Transverse colon (tissue), 4 donors: ENCODE measurements at places on chromosomes 2 and 18. TPM values are rescaled to one million over a fixed set of nuclear protein-coding genes. Genes with fewer than 3 reads are reported as not detected.

Gene IFT172
- total RNA-seq = 47.6 TPM

Gene BMPR2
- 16.5 TPM for total RNA-seq

Gene MLPH
- total RNA-seq = 59.7 TPM

Gene SCYGR4
- not detected for total RNA-seq

Gene ZNF892
- total RNA-seq = 3.4 TPM

Gene ACAA2
- total RNA-seq = 43.0 TPM

DNA sequence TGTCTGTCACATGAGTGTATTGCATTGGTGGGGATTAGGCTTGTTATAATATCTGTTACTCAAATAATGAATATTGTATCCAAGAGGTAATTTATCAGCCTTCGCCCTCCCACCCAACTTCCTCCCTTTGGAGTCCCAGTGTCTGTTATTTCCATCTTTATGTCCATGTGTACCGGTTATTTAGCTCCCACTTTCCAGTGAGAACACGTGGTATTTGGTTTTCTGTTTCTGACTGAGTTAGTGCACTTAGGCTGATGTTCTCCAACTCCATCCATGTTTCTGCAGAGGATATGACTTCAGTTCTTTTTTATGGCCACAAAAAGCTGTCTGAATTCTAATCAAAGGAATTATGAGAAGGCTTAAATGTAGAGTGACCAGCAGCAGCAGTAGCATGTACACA is 104.0 kb upstream of the ARHGAP28 start:
- no peak for DNase-seq

GRCh38 chr2:118279005-118279404 is 190.7 kb downstream of the INSIG2 start:
- no peak for DNase-seq

DNA sequence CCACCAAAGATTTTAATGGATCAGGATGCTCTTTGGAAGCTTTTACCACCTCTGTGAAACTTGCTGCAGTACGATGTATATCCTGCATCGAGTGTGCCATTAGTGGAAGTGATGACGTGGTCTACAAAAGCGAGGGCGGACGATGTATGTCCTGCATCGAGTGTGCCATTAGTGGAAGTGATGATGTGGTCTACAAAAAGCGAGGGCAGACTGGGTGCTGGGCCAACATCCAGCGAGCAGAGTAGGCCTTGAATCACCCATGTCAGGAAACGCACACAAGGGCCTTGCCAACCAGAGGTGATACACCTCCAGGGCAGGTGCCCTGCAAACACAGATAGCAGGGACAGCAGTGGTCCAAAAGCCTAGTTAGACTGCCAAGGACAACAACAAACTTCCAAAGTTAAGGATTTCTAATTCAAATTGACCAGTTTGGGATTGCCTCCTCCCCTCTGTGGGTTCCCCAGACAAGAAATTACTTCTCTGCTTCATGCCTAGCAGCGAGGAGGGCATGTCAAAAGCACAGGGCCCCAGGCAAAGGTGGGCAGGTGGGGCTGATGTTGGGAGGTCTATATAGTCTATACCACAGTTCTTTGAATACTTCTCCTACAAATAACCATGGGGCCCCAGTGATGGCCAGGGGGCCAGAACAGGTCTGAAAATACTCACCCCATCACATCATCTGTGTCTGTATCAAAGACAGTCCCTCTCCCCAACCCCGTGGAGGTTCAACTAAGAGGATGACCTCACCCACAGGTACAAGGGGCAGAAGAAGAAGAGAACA is 70.2 kb downstream of the ADD2 start:
- DNase-seq = no peak

- no peak for DNase-seq
Observed at GRCh38 chr2:24262421-24262970, 87.6 kb downstream of the FAM228A start.

- DNase-seq = no peak
Observed at GRCh38 chr2:96730212-96730611, 9.7 kb downstream of the LMAN2L start.

DNA sequence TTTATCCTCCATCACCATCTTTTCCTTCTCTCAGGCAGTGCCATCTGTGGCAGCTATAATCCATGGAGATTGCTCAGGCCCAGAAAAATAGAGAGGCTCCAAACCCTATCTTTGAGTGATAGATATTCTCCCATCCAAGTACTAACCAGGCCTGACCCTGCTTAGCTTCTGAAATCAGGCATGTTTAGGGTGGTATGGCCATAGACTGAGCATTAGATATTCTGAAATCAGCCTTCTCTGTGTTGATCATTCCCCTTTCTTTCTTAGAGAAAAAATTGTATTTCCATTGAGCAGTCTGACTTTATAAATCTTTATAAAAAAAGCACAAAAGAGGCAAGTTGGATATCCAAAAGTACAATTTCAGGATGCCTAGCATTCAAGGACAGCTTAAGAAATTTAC is 131.5 kb upstream of the ACVR2A start:
- DNase-seq = no peak

- DNase-seq = no peak
Observed at GRCh38 chr2:71559080-71559827, 105.9 kb downstream of the DYSF start.

DNA sequence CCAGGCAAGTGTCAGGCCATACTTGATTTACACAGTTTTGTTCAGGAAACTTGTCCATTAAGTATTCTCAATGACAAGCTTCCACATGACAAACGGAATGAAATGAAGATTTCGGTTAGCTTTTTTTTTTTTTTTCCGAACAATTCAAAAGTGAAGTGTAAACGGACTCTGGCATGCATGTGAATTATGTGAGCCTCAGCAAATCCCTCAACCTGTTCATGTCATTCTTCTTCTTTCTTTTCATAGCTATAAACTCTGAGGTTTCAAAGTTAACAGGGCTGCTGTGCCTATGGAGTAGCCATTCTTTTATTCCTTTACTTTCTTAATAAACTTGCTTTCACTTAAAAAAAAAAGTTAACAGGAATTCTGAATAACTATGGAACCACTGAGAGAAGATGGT is 110.3 kb downstream of the NOL10 start:
- DNase-seq = no peak

- DNase-seq = no peak
Observed at GRCh38 chr2:179332903-179333302, 68.3 kb upstream of the SESTD1 start.

GRCh38 chr2:150426724-150427123 is 60.7 kb downstream of the RND3 start:
- DNase-seq = no peak

DNA sequence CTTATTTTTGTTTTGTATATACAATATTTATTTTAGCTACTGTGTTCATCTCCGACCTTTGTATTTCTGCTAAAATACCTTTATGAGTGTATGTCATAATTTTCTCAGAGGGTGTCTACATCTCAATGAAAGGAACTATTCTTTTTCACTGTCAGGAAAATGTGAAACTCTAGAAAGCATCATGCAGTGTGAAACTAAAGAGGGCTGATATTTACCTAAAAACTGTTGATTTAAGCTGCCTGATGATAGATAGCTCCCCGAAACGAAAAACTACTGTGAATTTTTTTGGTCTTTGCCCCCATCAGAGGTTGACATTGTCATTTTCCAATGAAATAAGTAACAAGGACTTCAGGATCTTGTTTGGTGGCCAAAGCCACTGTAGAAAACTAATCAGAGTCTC is 38.8 kb downstream of the TMEM178A start:
- DNase-seq = no peak

DNA sequence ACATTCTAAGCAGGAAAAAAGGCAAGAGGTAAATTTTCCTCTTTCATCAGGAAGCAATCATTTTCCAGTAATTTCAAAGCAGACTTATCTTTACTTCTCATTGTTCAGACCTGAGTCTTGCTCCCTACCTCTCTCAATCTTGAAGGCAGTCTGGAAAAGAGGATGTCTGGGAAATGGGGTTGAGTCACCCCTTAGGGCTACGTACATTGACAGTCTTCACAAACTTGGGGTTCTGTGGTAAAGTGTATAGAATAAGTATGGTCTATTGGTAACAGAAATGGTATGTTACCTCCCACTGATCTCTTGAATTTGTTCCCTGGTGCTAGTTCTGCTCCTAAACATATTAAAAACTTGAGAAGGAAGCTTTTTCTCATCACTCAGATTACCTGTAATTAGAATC is 361.3 kb downstream of the SS18 start:
- no peak for DNase-seq

DNA sequence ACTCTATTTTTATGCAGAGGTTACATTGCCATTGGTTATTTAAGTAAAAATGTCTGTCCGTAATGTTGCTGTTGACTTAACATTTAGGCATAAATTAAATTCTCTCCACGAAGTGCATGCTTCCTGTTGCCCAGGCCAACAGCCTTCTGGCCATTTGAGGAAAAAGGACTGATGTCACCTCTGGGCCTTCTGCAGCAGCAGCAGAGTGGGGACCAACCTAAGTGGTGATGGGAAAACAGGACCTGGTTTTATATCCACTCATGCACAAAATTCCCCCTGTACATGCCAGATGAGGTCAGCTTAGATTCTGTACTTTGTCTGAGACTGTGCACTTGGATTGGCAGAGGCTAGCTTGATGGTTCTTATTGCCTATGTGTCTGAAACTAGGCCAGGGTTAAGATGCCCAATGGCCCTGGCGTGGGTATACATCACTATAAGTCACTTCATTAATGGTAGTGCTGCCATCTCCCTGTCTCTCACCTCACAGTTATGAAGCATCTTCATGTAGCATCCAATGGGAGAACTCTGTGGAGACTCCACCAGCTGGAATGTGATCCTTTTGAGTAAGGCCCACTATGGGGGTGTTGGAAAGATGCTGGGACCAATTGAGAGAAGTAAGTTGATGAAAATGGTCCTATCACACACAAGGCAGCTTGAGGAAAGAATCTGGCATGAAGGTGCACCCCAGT is 4.4 kb downstream of the ARHGAP25 start:
- DNase-seq = no peak

DNA sequence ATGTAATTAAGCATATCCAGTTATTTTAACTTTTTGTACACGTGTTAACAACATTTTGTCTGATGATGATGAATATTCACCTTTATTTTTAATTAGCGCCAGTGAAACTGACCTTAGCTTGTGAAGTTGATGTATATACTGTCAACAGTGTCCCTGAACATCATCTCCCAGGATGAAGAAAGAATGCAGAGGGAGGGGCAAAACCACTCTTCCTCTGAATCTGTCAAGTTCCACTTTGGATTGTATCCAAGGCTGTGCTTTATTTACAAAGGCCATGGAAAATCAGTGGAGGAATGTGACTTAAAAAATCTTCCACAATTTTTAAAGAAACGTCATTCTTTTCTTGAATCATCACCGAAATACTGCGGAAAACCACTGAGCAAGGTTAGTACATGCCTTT is 4.5 kb upstream of the RMDN2 start:
- DNase-seq = no peak

GRCh38 chr2:118970396-118971135 is 28.6 kb downstream of the MARCO start:
- no peak for DNase-seq

GRCh38 chr2:149400997-149401396 is 70.6 kb downstream of the LYPD6 start:
- no peak for DNase-seq

DNA sequence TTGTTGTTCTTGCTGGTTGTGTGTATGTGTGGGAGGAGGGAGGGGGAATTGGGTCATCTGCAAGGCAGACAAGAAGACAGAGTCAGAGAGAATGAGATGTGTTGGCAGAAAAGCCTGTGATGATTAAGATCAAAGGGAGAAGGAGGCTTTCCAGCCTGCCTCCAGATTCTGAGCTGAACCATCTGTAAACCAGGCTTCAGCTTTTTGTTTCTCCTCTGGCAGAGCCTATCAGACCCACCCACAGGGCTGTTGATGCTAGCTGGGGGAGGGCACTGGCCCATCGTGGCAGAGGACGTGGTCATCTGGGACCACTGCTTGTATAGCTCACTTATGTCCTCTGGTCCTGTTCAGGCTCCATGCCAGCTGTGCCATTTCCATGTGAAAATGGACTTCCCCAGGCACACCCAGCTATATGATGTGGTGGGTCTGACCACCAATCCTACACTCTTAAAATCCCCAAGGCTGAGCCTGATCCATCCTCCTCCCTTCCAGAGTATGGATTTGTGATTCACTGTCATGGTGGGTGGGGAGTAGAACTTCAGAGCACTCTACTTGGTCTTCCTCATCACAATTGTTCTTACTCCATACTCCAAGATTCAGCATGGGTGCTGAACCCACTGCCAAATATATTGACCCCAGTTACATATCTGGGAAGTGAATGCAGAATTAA is 27.8 kb upstream of the COL6A3 start:
- no peak for DNase-seq

DNA sequence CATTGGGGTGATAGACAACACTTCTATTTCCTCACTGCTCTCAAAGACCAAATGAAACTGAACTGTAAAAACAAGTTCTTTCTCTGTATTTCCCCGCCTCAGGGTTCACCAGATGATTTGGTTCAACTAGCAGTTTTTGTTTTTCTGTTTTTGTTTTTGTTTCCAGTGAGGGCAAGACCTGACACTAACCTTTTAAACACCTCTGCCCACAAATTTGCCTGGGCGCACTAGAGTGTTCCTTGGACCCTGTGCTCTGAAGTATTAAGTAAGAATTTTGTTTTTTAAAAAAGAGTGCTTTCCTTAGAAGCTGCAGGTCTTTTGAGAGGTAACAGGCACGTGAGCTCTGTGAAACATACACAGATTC is 92.9 kb downstream of the DYSF start:
- DNase-seq = no peak

GRCh38 chr2:126862730-126863129 is 36.0 kb upstream of the TEX51 start:
- DNase-seq = no peak

GRCh38 chr2:212536817-212537725 is 1.5 kb downstream of the ERBB4 start:
- no peak for DNase-seq

GRCh38 chr2:227453810-227454209 is 18.1 kb upstream of the AGFG1 start:
- DNase-seq = no peak

DNA sequence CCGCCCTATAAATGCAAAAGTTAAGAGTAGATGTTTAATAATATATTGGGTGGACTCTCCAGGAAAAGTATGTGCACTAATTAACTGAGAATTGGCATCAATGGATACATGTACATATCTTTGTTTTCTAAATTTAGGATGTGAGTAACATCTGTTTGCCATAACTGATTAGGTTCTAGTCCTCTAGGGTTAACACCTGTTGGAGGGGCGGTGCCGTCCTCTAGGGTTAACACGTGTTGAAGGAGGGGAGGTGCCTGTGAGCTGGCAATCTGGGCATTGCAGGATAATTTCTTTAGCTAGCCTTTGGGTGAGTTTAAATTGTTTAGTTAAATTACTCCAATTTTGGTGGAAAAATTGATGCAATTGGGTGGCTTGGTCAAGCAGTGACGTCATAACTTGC is 30.9 kb downstream of the HTR2B start:
- peak; percentile 44 for DNase-seq
